ENCODE measurements at places on chromosomes 4 and X.

GRCh38 chr4:133424605-133425004, 275.5 kb downstream of the PCDH10 start:
- DNase-seq = no peak

GRCh38 chr4:20085156-20085555, 166.5 kb upstream of the SLIT2 start:
- no peak for DNase-seq

GRCh38 chr4:5742388-5742787, 31.4 kb downstream of the EVC start:
- DNase-seq = no peak

- DNase-seq = no peak
These were observed 7.8 kb upstream of the CNGA2 start for GRCh38 chrX:151726751-151727150.

DNA sequence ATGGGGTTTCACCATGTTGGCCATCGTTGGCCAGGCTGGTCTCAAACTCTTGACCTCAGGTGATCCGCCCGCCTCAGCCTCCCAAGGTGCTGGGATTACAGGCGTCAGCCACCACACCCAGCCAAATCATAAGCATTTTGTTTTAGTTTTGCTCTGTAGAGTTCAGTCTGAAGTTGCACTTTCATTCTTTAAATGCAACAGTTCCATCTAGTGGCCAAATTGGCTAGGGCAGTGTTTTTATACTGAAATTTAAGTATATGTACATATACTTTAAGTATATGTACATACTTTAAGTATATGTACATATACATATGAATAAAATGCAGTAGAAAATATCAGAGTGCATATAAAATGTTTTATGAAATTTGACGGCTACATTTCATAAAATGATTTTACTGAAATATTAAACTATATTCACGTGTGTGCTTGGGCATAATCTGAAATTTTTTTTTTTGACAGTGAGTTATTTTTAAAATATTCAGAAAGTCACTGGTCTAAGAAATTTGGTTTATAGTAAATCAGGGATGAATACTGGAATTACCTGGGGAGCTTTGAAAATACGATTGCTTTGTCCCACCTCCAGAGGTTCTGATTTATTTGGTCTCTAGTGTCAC, 145.5 kb downstream of the NWD2 start:
- DNase-seq = no peak

GRCh38 chrX:48972220-48973164, 848 bp upstream of the KCND1 start:
- no peak for DNase-seq

DNA sequence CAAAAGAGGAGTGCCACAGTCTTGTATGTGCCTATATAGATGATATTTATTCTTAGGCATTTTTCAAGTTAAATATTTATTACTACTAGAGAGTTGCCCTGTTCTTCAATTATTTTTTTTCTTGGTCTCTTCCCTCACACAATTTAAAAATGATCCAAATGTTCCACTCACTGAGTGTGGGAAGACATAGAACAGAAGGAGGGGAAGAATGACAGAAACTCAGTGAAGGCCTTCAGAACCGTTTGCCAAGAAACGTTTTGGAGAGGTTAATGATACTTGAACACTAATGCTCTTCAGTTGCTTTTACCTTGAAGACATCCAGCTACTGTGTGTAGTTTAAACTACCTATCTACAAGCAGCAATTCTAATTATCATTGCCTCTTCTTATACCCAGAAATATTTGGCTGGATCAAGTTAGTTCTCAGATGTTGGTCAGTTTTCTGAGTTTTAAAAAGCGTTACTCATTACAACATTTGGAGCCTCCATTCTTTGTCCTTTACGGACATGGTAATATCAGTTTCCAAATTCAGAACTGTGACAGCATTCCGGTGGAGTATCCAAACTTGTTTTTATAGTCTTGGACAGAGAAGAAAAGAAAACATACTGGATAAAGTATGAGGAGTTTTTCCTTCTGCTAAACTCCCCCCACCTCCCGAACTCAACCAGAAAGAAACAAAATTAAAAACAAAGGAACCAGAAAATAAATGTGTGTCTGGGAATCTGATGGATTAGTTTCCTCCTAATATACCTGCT, 389.7 kb downstream of the SPRY1 start:
- DNase-seq = no peak

DNA sequence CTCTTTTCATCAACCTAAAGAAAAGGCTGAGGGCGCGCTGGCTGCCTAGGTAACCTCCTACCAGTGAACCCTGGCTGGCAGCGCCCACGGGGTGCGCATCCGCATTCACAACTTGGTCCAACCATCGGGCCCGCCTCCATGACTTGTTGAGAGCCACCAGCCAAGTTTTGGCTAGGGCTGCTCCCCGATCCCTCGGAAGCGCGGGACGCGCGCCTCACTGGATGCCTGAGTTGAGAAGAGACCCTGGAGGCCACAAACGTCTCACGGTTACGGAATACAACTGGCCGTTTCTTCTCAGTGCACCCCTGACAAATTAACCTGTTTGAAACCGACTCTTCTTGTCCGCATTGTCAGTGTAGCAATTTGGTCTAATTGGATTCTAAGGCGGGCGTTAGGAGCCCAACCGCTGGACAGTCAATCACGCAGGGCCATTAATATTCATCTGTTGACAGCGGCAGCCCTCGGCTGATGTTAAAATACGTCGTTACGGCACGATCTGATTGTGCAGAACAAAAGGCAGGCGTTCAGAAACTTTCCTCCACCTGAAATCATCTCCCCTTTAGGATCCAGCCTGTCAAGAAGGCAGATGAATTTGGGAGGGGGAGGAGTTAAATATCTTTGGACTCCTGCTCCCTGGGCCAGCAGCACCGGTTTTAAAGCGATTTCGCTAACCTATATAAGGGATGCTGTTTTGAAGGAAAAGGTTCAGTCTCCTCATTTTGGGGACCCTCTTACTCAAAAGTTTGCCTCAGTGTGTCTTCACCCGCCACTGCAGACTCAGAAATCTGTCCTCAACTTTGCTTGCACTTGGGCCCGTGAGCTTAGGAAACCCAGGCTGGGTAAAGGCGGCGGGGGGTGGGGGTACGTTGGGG, 1.2 kb downstream of the GPC3 start:
- DNase-seq = no peak

DNA sequence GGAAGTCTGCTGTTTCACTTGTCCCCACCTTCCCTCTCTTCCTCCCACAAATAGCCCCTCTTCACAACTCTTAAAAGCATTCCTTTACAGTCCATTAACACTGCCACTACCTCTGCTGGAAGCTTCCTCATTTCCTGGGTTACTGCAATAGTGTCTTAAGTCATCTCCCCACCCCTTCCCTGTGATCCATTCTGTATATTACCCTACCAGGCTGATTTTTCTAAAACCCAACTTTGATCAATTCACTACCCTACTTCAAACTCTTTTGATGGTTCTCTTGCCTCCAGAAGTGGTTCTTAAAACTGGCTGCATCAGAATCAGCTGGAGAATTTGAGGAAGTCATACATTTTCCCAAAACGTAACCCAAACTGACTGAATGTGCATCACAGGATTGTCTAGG, 8.8 kb upstream of the XIAP start:
- DNase-seq = no peak

DNA sequence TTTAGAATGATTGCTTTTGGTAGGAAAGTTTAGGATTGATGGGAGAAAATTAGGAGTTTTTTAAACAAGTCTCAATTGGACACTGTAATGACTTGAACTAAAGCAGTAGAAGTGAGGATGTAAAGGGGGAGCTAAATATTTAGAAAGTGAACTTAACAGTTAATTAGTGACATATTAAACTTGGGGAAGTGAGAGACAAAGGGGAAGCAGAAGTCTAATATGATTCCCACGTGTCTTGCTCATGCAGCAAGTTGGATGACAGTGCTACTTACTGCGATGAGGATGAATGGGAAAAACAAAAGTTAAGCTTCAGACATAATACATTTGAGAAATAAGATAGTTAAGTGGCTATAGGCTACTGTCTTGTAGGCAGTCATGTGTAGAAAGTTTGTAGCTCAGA, 110.4 kb downstream of the RPA4 start:
- no peak for DNase-seq

DNA sequence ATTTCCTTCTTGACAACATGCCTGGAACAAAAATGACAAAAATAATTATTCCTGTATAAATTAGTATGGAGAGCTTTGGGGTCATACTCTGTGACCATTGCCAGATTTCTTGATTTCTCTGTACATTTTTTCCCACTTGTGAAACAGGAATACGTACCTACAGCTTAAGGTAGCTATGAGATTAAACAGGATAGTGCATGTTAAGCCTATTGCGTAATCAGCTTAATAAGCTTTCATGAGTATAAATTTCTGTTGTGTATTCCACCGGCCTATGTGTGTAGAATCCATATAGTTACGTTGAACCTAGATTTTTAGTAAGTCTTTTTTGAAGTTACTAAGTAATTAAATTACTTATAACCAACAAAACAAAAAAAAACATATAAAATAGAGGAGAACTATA, 334.9 kb downstream of the DCTD start:
- no peak for DNase-seq

DNA sequence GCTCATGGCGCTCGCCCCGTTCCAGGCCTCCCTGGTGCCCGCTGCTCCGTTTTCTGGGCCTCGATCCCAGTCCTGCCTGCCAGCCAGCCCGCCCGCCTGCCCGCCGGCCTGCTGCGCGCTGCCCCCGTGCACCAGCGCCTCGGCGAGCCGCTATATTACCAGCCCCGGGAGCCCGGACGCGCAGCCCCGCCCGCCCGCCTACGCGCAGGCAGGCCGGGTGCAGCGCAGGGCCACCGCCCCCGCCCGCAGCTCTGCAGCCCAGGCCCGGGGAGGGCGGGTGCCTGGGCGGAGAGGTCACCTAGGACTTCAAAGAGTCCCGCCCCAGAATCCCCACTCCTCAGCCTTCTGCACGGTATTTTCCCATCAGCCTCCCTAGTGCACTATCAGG, at the start of gene MAOB:
TSS of gene MAOB (minus strand) at position 157 of the 388 bp plus-strand sequence. CDS start at position 6, 151 bp downstream.
- DNase-seq = no peak

GRCh38 chr4:18318682-18319388, 297.3 kb upstream of the LCORL start:
- DNase-seq = no peak

DNA sequence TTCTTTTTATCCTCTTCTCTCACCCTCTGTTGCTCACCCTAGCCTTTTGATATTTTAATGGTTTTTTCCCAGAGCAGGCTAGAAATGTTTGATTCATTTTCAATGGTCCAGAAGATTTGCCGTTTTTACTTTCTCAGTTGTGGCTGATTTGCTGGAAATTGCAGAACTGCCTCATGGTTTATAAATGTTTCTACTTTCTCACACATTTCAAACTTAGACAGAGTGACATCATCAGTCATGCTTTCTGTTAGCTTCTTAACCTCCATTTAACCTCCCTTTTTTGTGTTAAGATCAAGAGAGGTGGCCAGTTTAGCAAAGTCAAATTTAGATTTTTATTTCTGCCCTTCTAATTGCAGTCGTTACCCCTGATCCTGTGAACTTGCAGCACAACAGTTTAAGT, 8.7 kb downstream of the RXFP1 start:
- no peak for DNase-seq

DNA sequence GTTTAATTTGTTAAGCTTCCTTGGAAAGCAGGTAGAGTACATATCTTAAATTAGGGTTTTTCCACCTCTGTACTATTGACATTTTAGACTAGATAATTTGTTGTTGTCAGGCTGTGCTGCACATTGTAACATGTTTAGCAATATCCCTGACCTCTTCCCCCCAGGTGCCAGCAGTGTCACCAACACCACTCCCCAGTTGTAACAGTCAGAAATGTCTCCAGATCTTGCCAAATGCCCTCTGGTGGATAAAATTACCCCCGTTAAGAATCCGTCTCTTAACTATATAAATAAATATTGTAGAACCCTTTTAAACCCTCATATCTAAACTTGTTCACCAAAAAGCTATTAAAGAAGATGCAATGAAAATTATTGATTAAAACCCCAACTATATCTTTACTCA, 161.5 kb downstream of the ARHGAP6 start:
- no peak for DNase-seq

GRCh38 chr4:37561803-37562207, 124.4 kb downstream of the RELL1 start:
- DNase-seq = no peak
